ENCODE measurements at places on chromosomes 4 and X.

GRCh38 chr4:128287141-128287870 is at the start of gene PGRMC2:
Gene PGRMC2, minus strand, starts transcription at chr4:128287813. Its CDS starts 23 bp downstream, at chr4:128287790.
- DNase-seq, result peak; percentile 12

GRCh38 chr4:173536808-173537429 is 6.9 kb upstream of the HAND2 start:
- no peak for DNase-seq

GRCh38 chr4:55004831-55005230 is 120.6 kb downstream of the KDR start:
- no peak for DNase-seq

- no peak for DNase-seq
These were observed 2.4 kb downstream of the CHST7 start for GRCh38 chrX:46575991-46576392.

GRCh38 chr4:20926529-20926928 is 226.3 kb downstream of the PACRGL start:
- DNase-seq, result no peak

DNA sequence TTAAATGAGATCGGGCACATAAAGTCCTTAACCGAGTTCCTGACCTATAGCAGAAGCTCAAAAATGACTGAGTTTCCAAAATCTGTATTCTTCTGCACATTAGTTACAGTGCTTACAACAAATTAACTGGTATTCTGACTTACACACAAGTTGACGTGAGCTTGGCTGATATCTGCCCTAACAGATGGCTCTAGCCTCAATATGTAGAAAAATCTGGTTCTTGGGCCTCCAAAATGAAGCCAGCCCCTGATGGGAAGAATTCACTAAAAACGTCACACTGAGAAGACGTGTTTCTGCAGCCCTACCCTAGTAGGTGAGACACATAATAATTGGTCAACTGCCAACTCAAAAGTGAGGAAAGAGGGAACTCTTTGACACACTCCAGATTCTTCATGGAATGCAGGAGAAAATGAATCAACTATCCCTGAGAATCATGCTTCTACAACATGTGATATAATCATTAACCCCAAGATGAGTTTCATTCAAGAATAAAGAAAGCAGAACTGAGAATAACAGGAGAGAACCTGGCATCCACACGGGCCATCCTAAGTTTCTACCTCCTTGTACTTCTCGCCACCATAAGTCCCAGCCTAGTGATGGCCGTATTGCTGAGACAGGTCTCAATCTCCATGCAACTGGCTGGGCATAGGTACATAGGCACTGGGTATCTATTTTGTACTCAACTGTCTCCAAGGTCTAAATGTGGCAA is 8.2 kb downstream of the STX18 start:
- DNase-seq, result no peak

DNA sequence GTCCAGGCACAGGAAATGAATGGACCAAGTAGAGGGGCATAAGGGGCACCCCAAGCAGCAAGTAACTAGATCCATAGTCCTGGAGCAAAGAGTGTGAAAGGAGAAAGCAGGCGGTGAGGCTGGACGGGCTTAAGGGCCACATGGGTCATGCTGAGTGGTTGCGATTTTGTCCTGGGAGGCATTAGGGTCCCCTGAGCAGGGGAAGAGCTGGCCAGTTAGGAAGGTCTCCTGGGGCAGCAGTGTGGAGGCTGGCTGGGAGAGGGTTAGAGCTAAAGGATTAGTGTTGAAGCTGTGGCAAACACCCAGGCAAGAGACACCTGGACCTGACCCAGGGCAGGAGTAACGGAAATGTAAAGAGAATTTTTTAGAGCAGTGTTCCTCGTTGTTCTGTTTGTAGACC is 26.5 kb downstream of the MYOZ2 start:
- DNase-seq, result no peak

DNA sequence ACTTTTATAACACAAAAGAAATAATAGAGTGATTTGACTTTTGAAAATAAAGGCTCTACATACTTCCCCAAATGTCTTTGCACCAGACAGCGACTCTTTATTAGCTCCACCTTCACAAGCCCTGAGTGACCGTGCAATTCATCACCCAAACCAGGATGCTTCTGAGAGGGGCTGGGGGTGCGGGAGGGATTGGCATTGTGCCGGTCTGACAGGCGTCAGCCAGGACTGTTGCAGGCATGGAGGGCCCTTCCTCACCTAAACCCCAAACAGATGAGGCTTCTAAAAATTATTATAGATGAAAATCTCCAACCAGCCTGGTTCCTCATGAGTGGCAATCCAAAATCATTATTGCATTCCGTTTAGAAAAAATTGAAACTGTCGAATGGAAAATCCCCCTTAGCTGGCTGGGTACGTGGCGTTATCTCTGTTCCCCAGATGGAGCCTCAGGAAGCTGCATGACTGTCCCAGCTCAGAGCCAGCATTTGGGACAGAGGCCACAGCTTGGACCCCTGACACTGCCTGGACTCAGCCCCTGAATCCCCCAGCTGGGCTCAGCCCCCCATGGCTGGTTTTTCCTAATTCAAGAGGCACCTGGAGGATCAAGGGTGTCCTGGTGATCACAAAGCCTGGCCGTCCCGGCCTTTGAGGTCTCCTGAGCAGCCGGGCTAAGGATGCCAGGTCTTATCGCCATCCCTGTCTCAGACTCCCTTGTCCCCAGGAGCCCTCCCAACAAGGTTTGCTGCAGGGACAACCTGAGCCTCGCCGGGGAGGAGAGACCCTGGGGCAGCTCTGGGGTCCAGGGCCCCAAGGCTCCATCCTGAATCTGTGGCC is 60.4 kb downstream of the SORCS2 start:
- DNase-seq, result no peak

- DNase-seq, result no peak
These were observed 69.2 kb downstream of the STK32B start for GRCh38 chr4:5120468-5120867.

GRCh38 chr4:118866442-118866841 is 22.2 kb upstream of the SYNPO2 start:
- DNase-seq, result no peak

GRCh38 chrX:65127842-65128241 is 151.6 kb upstream of the ZC4H2 start:
- DNase-seq, result no peak
